ENCODE measurements at places on chromosomes 5 and 9.

DNA sequence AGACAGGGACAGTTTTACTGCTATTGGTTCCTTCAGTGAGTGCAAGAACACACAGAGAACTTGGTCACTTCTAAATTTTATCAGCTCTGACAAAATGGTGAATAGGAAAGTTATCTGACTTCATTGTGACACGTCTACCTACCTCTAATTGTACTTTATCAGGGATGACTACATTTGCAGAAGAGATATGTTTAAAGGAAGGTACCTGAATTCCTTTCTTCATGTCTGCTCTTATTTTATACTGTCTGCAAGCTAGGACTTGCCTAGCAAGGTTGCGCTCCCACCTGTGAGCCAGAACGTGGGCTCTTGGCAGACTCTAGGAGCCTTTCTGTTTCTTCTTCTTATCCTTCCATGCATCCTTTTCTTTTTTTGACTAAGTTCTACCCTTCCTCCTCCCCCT, 1.6 kb downstream of the SLC27A6 start:
- DNase-seq, result no peak

GRCh38 chr5:139308797-139309196, 15.3 kb downstream of the MATR3 start:
- no peak for DNase-seq

GRCh38 chr5:144198386-144198785, 27.7 kb downstream of the KCTD16 start:
- DNase-seq, result no peak

DNA sequence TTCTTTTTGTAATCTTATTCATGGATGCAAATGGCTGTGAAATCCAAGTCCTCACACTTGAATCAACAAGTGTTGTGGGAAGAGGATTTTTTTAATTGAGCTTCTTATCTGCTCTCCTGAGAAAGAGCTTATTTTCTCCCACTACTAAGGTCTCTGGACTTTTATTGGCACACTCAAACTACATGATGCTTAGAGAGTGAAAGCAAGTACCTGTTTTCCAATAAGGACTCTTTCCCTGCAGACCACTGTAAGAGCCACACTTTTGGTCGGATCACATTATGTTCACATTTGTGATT, 546.4 kb upstream of the ARRDC3 start:
- no peak for DNase-seq

- DNase-seq, result no peak
Measured at GRCh38 chr5:82151662-82152061, 126.5 kb downstream of the RPS23 start.

Data from activated CD4-positive, alpha-beta T cell treated with anti-CD3 and anti-CD28 coated beads, Interleukin-2, Interleukin-4, amounts not matched to agents 100 ng/mL and 50 ng/mL, durations not matched to agents 16 hours and 8 hours (primary cell).